CD4-positive, alpha-beta T cell treated with Interleukin-15 for 4 hours (primary cell): ENCODE measurements at places on chromosomes 3 and 15.
A peak's percentile ranks its signal among the peaks of the same experiment; 100 is the strongest.

- DNase-seq: no peak
Measured at GRCh38 chr3:77038468-77038929, 1.4 kb upstream of the ROBO2 start.

DNA sequence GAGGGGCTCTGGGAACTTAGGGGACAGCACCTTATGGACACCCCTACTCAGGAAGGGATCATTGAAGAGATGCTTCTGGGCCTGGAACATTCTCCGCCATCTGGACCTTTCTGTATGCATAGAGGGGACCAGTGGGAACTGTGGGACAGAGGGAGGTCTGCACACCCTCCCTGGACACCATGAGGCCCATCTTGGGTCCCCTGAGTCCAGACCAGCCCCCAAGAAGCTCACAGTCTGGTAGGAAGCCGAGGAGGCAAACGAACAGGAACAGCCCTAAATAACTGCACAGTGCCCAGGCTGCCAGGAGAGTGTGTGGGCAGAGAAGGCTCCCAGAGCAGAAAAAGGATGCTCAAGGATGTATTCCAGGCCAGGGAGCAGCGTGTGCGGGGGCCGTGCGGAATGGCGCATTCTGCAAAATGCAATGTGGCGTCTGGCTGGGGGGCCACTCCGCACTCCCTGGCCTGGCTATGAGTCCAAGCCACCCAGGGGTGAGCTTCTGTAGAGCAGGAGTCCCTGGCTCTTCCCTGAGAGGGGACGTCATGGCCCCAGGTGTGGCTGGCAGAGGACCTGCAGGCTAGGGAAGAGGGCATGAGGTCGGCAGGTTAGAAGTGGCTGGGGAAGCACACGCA lies 24.5 kb upstream of the KLF13 start:
- DNase-seq: no peak

GRCh38 chr15:99450896-99451358 lies 114.9 kb upstream of the MEF2A start:
- peak; percentile 67 for DNase-seq

GRCh38 chr3:152291649-152292066 lies 22.9 kb downstream of the MBNL1 start:
- DNase-seq: peak; percentile 52

GRCh38 chr3:155656466-155656865 lies 88.4 kb downstream of the PLCH1 start:
- no peak for DNase-seq

DNA sequence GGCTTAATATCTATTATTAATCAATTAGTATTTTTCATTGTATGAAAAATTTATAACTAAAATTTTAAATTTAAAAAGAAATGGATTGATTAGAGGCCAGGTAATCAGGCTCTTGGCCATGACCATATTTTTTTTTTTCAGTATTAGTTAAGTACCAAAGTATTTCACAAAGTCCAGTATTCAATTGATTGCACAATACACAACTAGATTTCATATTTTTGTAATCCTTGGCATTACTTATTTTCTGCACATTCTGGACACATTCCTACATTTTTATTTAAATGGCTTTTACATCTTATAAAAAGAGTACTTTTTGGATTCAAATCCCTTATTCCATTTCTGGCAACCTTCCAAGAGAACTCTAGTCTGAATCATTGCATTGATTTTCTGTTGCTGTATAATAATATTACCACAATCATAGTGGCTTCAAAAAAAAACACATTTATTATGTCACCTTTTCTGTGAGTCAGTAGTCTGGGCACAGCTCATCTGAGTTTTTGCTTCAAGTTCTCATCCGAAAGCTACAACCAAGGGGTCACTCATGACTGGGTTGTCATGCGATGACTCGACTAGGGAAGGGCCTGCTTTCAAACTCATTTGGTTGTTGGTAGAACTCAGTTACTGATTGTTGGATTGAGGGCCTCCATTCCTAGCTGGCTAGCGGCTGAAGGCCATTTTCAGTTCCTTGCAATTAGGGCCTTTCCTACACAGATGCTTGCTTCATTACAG lies 90.7 kb downstream of the CNTN6 start:
- DNase-seq: no peak

DNA sequence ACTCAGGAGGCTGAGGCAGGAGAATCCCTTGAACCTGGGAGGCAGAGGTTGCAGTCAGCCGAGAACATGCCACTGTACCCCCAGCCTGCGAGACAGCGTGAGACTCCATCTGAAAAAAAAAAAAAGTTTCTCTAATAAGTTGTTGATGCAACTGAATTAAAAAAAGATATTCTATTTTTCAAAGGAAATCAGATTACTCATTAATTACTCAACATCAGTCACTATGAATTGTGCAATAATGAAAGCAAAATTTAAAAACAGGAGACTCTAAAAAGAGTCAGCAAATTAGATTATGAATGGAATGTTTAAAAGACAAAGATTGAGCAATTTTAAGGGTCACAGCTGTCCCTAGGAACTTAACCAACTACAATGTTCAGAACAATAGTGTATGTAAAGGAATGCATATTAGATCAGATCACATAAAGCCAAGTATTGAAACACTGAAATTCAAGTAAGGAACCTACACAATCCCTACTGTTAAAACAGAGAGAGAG lies 60.2 kb upstream of the SLC4A7 start:
- DNase-seq: no peak

DNA sequence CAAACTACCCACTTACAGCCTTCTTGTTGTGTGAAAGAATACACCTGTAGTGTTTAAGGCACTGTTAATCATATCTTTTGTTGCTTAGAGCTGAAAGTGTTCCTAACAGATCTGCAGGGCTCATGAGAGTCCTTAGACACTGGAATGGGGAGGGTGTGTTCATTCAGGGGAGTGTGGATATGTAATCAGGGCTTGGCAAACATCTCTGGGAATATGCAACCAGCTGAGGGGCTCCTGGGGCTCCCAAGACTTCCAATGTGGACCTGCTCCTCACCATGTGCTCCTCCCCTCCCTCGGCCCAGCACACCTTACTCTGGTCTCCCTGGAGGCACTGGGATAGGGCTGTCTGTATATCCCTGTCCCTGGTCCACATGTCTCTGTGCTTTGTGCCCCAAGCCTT lies 30.3 kb upstream of the MFSD1 start:
- no peak for DNase-seq

GRCh38 chr3:73546961-73547360 lies 77.8 kb downstream of the PDZRN3 start:
- DNase-seq: no peak

GRCh38 chr3:157282261-157283191 lies 122.6 kb upstream of the CCNL1 start:
- no peak for DNase-seq

DNA sequence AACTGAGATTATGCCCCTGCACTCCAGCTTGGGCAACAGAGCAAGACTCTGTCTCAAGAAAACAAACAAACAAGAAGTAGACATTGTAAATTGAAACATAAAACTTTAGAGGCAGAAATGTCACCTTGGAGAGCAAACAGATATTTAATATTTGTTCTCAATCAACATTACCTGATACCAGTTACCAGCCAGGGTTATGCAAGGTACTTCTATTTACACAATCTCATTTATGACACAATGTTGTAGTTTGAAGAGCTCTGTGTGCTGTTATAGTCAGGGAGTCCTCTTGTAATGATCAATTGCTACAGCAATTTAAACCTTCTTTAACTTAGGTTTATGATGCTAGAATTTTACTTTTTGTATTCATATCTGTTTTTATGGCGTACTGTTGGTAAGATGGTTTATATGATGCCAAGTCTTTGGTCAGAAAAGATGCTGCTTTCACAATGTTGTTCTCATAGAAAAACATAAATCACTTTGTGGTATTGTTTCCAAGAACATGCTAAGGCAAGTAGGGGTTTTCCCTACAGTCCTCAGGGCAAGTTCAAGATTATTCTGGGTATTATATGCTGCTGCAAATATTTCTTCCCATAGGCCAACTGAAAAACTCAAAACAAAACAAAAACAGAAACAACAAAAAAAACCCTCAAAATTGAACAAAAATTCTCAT lies 173.5 kb downstream of the TNIK start:
- peak; percentile 61 for DNase-seq

GRCh38 chr3:4730719-4731118 lies 237.6 kb downstream of the ITPR1 start:
- no peak for DNase-seq

DNA sequence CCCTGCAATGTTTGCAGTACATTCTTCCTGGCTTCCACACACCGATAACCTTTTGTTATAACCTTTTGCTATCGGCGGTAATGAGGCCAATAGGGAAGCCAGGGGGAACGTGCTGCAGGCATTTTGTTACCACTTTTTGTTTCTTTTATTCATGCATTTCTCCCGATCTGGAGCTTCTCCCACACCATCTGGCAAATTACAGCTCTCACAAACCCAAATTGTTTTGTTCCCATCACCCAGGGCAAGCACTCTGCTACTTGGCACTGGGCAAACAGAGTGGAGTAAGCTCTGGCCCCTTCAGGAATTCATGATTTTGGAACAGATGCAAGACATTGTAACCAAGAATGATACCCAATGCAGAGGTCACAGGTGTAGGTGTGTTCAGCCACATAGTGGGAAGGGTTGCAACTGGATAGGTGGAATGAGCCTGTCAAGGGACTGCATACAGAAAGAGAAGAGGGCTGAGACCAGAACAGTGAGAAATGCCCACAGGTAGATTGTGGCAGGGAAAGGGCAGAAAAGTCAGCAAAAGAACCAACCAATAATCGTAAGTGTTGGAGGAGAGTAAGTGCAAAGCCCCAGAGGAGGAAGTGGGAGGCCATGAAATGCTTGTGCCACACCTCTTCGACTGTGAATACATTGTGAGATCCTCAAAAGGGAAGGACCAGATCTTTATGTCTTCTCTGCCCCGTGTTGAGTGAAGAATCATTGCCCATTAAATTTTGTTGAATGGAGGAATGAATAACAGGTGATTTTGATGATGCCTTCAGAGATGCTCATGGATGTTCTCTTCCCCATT lies 45.8 kb downstream of the PARP15 start:
- no peak for DNase-seq

DNA sequence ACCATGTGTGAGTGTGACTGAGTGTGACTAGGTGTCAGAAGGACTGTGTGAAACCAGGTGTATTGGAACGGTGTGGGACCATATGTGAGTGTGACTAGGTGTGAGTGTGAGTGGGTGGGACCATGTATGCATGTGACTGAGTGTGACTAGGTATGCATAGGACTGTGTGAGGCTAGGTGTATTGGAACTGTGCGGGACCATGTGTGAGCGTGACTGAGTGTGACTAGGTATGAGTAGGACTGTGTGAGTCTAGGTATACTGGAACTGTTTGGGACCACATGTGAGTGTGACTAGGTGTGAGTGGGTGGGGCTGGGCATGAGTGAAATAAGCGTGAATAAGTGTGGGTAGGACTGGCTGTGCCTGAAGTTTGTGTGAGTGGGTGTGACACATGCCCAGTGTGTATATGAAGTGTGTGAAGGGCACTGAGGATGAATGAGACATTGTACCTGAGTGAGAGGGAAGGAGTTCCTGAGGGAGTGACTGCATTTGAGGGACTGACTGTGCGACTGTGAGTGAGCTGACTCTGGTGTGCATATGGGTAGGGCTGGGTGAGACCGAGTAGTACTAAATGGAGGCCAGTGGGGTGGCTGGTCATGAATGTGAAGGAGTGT lies 247.0 kb upstream of the CCDC54 start:
- DNase-seq: no peak

GRCh38 chr3:185874119-185874518 lies 49.3 kb upstream of the IGF2BP2 start:
- DNase-seq: no peak

DNA sequence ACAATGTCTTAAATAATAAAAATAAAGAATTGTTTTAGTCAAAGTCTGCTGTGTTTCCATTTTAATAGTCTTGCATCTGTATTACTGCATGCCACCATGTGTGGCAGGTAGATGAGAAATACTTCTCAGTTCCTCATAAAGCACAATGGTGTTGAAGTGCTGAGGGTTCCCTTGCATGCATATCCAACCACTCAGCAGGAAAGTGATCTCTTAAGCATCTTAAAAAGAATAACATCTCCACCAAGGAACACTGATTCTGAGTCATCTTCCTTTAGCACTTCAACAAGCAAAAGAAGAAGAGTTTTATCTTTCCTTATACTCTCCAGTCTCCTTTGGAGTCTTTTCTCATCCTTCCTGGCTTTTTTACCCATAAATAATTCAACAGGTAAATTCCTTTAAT lies 602.0 kb downstream of the TBL1XR1 start:
- no peak for DNase-seq

DNA sequence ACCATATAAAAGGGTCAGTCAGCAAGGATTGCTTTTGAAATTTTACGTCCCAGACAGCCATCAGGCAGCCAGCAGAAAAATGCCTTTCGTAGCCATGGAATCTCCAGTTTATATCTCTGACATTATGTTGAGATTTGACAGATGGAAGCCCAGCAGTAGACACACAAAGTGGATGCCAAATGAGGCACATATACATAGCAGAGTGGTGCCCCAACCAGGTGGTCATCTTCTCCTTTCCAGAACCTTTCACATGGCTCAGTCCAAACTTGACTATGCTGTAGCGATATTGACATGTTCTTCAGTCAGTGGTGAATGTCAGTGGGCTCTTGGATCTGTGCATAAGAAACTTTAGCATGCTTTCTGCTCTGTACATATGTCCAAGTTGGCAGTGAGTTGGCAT lies 123.3 kb upstream of the GBE1 start:
- no peak for DNase-seq

DNA sequence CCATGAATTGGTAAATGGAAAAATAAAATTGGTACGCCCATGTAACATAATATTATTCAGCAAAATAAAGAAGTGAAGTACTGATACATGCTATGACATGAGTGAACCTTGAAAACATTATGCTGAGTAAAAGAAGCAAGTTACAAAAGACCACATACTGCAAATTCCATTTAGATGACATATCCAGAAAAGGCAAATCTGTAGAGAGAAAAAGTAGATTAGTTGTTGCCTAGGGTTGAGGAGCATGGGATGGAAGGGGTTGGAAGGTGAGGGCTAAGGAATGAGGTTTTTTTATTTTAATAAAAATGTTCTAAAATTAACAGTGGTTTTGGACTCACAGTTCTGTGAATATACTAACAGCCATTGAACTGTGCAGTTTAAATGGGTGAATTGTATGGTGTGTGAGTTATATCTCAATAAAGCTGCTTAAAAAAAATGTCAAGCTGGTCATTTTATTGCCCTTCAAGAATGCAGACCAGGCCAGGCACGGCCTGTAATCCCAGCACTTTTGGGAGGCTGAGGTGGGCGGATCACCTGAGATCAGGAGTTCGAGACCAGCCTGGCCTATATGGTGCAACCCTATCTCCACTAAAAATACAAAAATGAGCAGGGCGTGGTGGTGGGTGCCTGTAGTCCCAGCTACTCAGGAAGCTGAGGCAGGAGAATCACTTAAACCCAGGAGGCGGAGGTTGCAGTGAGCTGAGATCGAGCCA lies 8.1 kb upstream of the DLG1 start:
- no peak for DNase-seq

GRCh38 chr3:51717947-51718346 lies 11.1 kb downstream of the GRM2 start:
- DNase-seq: no peak

- no peak for DNase-seq
Measured at GRCh38 chr3:46058981-46059380, 31.7 kb upstream of the XCR1 start.

DNA sequence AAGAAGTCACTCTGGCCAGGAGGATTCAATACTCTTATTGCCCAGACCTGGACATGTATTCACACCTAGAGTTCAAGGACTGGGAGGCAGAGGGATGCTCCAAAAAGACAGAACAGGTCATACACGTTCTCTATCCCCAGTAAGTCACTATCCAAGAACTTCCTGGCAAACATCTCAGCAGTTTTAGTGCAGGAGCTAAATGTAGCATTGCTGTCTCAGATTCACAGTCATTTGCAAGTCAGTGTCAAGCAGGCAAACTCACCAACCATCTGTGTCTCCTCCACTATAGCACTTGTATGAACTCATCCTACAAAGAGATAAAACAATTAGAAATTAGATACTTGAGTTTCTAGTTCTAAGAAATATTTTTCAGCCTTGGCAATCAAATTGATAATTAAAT lies 38.4 kb downstream of the ABHD17C start:
- DNase-seq: no peak
